ENCODE measurements at places on chromosomes 4 and X.

- no peak for DNase-seq
Observed at GRCh38 chr4:159010100-159010499, 92.8 kb upstream of the RAPGEF2 start.

DNA sequence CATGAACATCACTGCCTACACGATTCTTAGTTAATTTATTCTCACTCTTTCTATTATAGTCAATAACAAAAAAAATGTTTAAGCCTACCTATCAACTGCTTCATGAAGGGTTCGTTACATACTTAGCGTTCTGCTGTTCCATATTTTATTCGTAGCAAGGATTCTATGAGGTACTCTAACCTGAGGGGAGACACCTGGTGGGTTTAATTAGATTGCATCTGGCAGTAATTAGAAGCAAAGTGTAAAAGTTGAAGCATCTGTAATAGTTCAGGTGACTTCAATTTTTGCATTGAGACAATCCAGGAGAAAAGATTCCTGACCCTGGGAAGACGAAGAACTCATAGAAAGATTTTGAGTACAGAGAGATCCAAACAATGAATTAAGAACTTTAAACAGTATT is 1655.8 kb upstream of the TENM3 start:
- DNase-seq = no peak

- DNase-seq = no peak
Observed at GRCh38 chr4:101853691-101854090, 63.2 kb downstream of the BANK1 start.

DNA sequence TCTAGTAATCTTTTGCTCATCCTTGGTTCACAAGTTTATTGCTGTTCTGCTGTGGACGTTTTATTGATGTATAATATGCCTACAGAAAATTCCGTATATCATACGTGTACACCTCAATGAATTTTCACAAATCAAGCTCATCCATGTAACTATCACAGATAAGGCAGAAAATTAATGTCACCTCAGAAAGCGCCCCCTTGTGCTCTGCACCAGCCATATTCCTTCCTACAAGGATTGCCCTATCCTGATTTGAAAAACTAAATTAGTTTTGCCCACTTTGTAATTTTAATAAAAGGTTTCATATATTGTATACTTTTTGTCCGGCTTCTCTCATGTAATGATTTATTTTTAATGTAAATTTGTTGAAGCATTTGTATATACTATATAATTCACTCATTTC is 390.8 kb downstream of the ADGRL3 start:
- no peak for DNase-seq

DNA sequence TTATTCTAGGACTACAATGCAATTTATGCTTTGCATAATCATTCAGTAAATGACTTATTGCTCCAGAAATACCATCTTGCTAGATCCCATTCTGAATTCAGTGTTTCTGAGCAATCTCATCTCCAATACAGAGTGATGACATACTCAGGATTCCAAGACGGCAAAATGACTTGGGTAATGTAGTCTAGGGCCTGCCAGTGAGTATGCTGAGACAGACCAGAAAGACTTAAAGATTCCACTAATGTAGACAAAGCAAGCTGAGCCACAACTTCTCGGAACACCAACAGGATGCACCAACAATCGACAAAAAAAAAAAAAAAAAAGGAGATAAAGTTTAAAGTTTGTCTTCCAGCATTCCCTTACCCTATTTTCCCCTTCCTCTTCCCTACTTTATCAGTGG is 919 bp upstream of the SEC24B start:
- no peak for DNase-seq

- DNase-seq = no peak
Observed at GRCh38 chr4:2818351-2818939, 25.2 kb upstream of the ADD1 start.

GRCh38 chrX:152642931-152643564 is 5.4 kb downstream of the GABRQ start:
- DNase-seq = no peak

DNA sequence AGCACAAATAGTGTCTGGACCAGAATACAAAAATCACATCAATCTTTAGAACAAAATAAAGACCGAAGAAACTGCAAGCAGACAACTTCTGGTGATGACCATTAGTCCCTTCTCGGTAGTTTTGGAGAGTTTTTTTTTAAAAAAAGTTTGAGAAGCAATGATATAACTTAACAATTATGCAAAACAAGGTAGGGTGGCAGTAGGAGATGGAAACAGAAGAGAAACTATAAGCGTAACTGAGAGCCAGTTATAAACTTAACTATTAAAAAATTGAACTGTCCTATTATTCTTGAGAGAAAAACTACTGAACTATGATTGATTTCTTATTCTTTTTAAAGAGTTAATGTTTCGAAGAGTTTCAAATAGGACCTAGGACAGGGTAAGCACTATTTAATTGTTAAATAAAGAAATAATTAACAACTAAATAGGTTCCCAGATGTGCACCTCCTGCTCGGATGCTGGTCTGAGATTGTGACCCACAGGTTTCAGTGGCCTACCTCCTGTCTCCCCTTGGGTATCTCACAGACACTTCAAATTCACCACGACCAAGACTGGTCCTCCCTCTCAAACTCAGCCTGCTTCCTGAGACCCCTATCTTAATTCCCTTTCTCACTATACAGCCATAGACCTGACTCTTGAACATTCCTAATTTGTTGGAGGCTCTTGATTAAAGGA is 81.3 kb downstream of the LEF1 start:
- DNase-seq = no peak

- no peak for DNase-seq
Observed at GRCh38 chr4:176298664-176299063, 21.1 kb upstream of the SPCS3 start.

GRCh38 chr4:3659131-3659530 is 107.1 kb upstream of the ADRA2C start:
- DNase-seq = no peak

DNA sequence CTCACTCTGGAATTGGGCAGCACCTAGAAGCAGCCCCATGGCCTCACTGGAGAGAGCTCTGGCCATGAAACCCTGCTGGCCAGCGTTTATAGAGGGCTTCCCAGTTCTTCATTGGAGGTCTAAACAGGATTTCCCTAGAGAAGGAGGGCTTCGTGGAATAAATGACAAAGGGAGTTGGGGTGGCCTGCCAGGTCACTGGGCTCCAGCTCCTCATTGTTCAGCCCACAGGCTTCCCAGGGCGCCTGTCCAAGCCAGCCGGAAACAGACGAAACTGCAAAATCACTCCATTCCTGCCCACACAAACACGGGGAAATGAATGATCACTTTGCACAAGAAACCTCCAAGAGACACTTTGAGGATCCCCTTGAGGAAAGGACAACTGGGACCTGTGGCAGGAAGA is 189.7 kb downstream of the TSPAN5 start:
- no peak for DNase-seq

DNA sequence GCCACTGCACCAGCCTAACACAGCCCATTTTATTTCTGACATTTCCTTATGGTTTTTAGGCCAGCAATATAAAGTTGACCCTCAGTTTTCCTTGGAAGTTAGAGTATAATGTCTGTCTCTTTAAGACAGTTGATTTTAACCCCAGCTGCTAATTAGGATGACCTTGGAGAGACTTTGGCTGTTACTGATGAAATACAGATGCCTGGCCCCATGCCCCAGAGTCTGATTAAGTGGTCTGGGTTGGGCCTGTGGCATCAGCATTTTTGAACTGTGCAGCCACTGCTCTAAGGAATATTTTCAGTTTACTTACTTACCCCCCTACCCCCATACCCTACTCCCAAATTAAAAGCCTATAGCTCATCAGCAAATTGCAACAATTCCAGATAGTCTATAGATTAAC is 85.8 kb downstream of the DCLK2 start:
- no peak for DNase-seq

DNA sequence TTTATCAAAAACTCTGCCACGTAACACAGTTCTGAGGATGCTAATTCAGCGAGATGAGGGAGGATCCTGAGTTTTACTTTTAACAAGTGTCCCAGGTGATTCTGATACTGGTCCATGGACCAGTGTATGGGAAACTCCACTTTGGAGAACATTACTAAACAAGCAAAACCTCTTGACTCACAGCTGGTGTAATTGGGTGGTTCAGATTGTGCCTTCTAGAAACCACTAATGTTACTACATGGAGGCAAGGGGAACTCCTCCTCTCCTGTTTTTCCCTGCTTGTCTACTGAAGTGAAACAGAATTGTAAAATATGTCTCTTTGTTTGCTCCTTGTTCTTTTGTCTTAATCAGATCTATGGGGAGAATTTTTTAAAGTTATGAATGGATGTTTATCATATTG is 62.6 kb downstream of the FRAS1 start:
- no peak for DNase-seq

DNA sequence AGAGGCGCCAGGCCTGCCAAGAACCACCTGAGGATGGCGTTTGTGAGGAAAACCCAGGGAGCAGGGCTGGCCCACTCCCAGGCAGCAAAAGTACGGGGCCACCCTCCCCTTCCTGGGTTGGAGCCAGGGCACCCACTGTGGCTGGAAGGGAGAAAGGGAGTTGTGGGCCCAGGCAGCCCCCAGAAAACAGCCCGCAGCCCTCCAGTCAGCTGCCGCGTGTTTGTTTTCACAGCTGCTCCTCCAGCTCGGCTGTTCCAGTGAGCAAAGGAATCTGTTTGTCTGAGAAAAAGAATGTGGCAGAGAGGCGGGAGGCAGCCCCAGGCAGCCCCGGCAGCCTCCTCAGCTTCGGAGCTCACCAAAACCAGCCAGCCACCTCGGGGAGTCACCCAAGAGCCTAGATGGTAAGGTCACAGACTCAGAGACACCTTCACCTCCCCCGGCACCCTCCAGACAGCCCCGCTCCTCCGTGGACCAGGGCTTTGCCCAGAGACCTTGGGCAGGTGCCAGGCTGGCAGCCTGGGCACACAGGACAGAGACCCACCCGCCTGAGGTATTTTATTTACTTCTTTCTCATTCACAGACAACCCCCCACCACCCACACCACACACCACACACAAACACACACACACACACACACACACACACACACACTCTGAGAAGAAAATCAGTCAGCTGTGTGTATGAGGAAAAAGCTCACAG is 338.1 kb downstream of the BCOR start:
- no peak for DNase-seq

DNA sequence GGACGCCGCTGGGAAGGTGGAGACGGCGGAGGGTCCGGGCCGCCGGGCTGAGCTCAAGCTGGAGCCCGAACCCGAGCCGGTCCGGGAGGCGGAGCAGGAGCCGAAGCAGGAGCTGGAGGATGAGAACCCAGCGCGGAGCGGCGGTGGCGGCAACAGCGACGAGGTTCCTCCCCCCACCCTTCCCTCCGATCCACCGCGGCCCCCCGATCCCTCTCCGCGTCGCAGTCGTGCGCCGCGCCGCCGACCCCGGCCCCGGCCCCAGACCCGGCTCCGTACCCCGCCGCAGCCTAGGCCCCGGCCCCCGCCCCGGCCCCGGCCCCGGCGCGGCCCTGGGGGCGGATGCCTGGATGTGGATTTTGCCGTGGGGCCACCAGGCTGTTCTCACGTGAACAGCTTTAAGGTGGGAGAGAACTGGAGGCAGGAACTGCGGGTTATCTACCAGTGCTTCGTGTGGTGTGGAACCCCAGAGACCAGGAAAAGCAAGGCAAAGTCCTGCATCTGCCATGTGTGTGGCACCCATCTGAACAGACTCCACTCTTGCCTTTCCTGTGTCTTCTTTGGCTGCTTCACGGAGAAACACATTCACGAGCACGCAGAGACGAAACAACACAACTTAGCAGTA is 483 bp downstream of the USP27X start:
- DNase-seq = peak; percentile 2

- no peak for DNase-seq
Observed at GRCh38 chr4:108160741-108161352, 7.9 kb downstream of the LEF1 start.

DNA sequence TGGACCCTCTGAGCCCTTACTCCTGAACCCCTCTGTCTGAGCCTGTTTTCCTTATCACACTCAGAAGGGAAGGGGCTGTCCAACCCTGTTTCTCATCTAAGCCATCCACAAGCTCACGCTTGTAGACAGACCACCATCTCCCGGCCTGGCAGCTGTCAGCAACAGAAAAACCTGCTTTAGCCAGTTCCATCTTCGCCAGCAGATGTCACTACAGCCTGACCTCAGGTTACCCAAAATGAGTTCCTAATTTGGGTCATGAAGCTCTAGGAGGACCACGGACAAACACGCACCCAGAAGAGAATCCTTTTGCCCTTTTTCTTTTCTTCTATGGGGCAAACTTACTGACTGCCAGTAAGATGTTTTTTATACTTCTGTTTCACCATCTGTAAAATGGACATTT is 445.4 kb downstream of the BCOR start:
- DNase-seq = peak; percentile 30

DNA sequence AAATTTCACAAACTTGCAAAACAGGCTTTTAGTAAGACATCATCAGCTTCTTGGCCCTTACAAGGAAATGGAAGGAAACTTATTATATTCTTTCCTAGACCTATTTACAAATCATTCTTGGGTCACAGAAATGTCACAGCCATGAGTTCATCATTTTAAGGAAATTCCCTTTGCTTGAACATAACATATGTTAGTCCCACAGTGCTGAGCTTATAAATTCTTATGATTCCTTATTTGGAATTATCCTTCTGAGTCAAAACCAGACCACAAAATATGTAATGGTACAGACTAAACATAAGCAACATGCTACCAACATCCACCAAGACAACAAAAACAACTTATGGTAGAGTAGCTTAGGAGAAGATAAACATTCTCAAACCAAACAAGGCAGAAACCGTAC is 236.9 kb upstream of the CTSO start:
- DNase-seq = no peak

- no peak for DNase-seq
Observed at GRCh38 chr4:88350786-88351185, 27.9 kb upstream of the HERC6 start.

DNA sequence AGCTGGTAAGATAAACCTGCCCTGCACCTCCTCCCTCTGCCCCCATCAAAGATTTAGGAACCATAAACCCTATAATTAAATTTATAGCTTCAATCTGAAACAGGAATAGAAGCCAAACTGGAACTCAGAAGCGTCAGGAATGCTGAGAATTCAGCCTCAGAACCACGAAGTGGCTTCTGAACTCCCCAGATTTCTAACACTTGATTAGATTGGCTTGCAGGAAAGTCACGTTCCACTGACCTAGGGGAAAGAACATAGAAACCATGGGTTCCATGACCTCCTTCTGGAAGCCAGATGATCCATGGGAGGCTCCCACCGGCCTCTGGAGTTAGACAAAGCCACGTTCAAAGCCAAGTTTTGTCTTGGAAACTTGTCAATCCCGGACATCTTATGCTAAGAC is 356.5 kb downstream of the MID1IP1 start:
- no peak for DNase-seq

- no peak for DNase-seq
Observed at GRCh38 chrX:73525928-73526690, 36.9 kb upstream of the CHIC1 start.
